ENCODE measurements at places on chromosomes 7 and 10.
A peak's percentile ranks its signal among the peaks of the same experiment; 100 is the strongest.

GRCh38 chr7:14258441-14258840 lies 269.0 kb upstream of the ETV1 start:
- no peaks in the 10 kb centered on the region for H3K27me3 ChIP-seq
- no peaks in the 10 kb centered on the region for H3K36me3 ChIP-seq
- no peak overlapping the region for H3K27ac ChIP-seq
- no peak for DNase-seq
- no peak overlapping the region for H3K4me3 ChIP-seq
- no peaks in the 10 kb centered on the region for H3K4me1 ChIP-seq

- no peak overlapping the region for H3K4me3 ChIP-seq
- no peaks in the 10 kb centered on the region for H3K36me3 ChIP-seq
- H3K27me3 ChIP-seq = no peaks in the 10 kb centered on the region
- no peak overlapping the region for H3K27ac ChIP-seq
Measured at GRCh38 chr7:36076074-36076473, 77.0 kb upstream of the EEPD1 start.

- no peaks in the 10 kb centered on the region for H3K27me3 ChIP-seq
- no peak overlapping the region for H3K27ac ChIP-seq
- no peaks in the 10 kb centered on the region for H3K36me3 ChIP-seq
- no peaks in the 10 kb centered on the region for H3K4me1 ChIP-seq
- DNase-seq = no peak
Measured at GRCh38 chr7:120089968-120090367, 183.0 kb upstream of the KCND2 start.

- DNase-seq = peak; percentile 66
- H3K27me3 ChIP-seq = no peaks in the 10 kb centered on the region
- H3K4me3 ChIP-seq = no peak overlapping the region
- H3K27ac ChIP-seq = no peak overlapping the region
Measured at GRCh38 chr7:38796626-38797501, 112.1 kb downstream of the VPS41 start.

DNA sequence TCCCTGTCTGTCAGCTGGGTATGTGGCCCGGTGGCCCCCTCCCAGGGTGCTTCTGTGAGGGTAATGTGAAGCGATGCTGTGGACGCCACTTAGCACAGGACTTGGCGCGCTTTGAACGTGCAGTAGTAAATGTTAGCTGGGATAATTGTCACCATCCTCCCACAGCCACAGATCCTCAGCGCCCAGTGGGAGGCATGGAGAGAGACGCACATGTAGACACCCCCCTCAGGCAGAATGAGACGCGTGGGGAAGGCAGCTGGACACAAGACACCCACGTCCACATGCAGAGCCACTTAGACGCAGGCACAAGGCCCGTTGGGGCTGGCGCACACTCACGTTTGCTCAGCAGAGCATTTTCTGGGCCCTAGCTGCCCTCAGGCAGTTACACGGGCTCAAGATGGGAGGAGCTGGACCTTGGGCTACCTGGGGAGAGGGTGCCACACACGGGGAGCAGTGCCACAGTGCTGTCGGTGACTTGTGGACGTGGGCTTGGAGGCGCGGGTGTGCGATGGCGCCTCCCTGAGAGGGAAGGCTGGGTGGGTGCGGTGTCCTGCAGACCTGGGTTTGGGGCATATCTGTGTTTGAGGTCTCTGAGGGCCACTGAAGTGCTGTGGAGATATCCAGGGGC lies 26.4 kb downstream of the ADCYAP1R1 start:
- H3K4me3 ChIP-seq = no peak overlapping the region
- peaks cover 9% of the 10 kb centered on the region for H3K27me3 ChIP-seq
- no peaks in the 10 kb centered on the region for H3K4me1 ChIP-seq
- no peak for DNase-seq
- no peak overlapping the region for H3K27ac ChIP-seq

Data from activated naive CD4-positive, alpha-beta T cell treated with anti-CD3 and anti-CD28 coated beads for 36 hours (primary cell).